CD4-positive, alpha-beta T cell treated with Interleukin-15 for 1 hour (primary cell): ENCODE measurements at places on chromosomes 3 and 15.

DNA sequence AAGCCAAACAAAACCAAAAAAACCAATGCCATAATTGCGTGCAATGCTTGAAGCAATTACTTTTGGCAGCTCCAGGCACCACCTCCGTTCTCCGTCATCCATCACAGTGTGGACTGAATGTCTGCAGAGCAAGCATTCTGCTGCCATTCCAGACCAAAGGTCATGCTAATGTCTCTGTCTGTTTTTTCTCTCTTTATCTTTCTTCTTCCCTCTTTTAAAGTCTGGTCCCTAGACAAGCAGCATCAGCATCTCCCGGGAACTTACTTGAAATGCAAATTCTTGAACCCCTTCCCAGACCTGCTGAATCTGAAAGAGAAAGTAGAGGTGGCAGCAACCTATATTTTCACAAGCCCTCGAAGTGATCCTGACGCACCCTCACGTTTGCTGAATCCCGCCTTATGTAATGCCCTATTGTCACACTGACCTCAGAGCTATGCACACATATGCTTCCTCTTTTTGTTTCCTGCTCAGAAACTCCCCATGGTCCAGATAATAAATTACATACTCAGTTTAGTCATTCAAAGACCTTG lies 297.3 kb upstream of the PROK2 start:
- peak; percentile 81 for DNase-seq

GRCh38 chr15:73873889-73874511 lies 636 bp downstream of the TBC1D21 start:
- DNase-seq, result no peak

DNA sequence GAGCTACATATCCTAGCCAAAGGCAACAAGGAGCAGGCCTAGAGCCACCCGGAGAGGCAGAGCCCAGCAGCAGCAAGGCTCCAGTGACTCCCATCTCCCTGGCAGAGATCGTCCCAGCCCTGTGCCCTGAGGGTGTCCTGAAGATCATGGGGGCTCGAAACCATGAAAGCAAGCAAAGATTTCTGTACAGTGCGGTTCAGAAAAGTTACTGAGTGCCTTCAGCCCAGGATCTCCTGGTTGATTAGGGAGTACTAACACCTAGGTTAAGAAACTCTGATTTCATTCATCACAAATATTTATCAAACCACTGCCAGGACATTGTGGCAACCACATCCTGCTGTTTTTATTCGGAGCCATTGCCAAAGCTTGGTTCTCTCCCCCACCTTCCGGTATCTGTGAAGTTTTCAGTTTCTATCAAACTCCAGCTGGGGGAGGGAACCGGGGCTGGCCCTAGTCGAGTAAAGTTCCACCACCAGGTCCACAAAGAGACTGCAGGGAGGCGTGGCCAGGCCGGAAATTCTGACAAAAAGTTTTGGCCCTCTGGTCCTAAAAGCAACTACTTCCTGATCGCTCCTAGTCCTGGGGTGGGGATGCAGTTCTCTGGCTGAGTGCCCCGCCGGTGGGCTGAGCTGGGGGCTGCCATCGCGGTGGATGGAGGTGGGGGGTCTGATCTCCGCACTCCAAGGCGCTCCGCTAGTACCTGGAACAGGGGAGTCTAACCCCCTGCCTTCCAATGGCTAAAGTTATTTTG lies 1.2 kb downstream of the RAB43 start:
- peak; percentile 91 for DNase-seq

- DNase-seq, result no peak
Observed at GRCh38 chr3:154285221-154285620, 39.1 kb downstream of the DHX36 start.

GRCh38 chr3:10523561-10523960 lies 18.2 kb upstream of the ATP2B2 start:
- no peak for DNase-seq

- no peak for DNase-seq
Observed at GRCh38 chr3:11167590-11167989, 13.3 kb downstream of the HRH1 start.

DNA sequence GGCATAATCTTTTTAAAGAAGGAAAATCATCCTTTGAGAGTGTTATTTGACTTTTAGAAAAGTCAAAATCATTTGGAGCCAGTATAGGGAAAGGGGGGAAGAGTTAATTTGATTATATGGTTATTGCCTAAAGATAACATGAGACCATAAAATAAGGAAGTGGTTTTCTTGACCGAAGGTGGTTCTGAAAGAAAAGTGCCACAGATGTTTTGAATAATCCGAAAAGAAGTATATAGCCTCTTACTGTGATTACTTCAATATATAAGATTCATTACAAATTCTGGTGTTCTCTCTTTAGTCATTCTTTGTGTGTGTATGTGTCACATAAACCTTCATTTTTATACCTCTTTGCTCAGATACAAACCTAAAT lies 1.1 kb downstream of the DNAJB11 start:
- DNase-seq, result no peak

DNA sequence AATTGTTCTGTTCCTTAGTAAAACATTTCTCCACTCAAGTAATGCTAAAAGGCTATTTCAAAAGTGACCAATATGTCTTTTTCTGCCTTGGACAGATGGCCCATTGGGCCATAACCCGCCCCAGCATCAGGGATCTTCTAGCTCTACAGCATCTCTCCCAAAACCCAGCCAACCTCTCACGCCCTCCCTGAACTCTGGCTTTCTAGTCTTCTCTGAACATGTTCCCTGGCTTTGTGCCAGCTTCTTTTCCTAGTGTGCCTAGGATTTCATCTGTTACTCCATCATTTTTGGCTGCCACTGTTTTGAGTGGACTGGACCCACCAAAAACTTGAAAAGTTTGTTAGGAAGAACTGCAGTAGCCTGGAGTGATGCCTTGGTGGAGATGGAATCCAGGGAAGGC lies 30.7 kb downstream of the TRPM1 start:
- no peak for DNase-seq

DNA sequence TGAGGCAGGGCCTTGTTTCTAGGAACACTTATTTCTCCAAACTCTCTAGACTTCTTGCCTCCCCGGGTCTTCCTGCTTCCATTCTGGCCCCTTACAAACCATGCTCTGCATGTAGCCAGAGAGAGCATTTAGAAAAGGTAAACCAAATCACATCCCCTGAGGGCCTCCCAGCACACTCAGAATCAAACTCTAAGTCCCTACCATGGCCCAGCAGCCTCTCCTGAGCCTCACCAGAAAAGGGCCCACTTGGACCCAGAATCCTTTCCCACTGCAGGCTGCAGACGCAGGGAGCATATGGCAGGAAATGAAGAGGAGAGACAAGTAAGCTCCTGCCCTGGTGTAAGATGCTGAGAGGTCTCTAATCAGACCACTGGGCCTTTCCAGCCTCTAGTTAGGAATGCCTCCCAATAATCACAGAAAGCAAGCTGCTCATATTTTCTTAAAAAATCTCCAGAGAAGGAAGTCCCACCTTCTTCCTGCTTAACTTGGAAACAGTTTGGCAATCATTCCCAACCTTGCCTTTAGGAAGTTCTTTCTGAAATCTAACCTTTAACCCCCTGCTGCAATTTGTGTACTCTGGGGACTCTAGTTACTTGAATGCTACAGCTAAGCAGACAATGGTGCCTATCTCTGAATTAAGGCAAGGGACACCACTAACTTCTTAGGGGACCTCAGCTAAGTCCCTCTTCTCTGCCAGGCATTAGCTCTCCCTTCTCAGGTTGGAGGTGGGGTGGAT lies 4.2 kb downstream of the AMOTL2 start:
- no peak for DNase-seq

- peak; percentile 77 for DNase-seq
Observed at GRCh38 chr3:129599607-129600006, 6.9 kb downstream of the PLXND1 start.

GRCh38 chr3:59401924-59402323 lies 352.1 kb upstream of the CFAP20DC start:
- no peak for DNase-seq

GRCh38 chr15:44066211-44066827 lies 128.8 kb downstream of the FRMD5 start:
- DNase-seq, result peak; percentile 38

DNA sequence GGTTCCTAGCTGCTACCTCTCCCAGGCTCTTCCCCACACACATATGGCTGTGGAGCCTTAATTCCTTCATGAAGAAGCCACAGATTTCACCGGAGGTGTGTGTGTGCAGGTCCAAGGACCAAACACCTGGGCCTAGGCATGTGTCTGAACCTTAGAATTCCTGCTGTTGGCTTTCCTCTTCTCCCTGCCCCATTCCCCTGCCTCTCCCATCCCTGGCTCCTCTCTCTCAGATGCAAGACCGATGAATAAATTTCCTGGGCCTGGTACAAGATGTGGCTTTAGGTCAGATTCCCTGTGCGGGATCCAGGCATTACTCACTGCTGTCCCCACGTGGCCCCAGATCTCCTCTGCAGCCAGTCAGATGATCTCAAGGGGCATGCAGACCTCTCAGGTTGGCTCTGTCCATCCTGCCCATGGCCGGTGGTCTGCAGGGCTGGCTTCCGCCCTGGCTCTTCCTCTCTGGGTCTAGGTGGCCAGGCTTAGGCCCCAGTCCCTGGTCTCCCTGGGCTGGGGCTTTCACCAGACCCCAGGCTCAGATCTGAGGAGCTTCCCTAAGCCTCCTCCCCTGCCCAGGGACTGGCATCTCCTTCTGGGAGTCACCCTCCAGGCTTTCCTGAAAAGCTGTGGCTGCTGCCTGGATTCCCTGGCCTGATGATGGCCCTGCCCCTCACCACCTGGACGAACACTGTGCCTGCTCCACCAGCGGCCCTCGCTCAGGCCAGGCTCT lies 20.5 kb downstream of the CCR9 start:
- no peak for DNase-seq

GRCh38 chr15:40072216-40072990 lies 33.4 kb upstream of the SRP14 start:
- no peak for DNase-seq

- DNase-seq, result no peak
Observed at GRCh38 chr3:116165641-116166040, 279.6 kb downstream of the LSAMP start.

DNA sequence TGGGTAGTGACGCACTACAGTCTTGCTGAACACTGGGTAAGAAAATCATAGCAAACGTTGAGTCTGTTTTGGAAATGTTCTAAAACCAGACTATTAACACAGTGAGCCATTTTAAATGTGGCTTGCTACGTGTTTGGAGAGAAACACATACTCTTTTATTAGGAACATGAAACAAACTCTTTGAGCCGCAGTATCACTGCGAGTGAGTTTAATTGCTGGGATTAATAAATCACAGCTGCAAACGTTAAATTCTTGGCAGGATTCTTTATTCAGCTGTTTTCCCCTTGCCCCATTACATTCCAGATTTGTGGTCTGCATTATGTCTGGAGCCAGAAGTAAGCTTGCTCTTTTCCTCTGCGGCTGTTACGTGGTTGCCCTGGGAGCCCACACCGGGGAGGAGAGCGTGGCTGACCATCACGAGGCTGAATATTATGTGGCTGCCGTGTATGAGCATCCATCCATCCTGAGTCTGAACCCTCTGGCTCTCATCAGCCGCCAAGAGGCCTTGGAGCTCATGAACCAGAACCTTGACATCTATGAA lies 33.6 kb downstream of the BTD start:
- no peak for DNase-seq

- no peak for DNase-seq
Observed at GRCh38 chr3:29168696-29169095, 112.2 kb upstream of the RBMS3 start.

DNA sequence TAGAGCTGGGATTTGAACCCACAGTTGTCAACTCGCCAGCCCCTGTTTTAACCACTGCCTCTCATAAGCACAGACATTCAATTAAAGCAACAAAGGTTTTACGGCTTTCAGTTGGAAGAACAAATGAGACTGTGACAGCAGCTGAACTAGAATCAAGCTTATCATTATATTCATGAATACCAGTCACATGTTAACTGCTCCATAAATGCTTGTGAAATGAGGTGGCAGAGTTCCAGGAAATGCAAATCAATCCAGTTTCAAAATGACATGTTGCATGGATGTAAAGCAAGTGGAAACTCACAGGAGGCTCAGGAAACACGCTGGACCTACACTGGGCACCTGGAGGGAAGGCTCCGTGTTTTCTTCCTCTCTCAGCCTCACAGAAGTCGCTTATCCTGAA lies 3.9 kb downstream of the GP5 start:
- DNase-seq, result no peak

DNA sequence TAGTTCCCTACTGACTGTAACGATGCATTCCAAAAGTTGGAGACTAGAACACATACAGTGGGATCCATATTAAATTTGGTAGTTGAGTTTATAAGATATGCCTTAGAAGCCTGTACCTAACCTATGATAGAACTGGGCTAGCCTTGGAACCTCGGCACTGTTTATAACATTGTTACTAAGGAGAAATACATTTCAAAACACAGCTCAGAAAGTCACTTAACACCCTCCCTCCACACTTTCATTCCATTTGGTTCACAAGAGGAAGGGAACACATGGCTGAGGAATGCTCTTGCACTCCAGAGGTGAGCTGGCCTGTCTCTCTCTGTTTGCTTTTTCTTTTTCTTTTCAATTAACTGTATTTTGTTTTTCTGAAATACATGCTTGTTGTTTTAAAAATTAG lies 48.7 kb upstream of the TSC22D2 start:
- DNase-seq, result no peak

- no peak for DNase-seq
Observed at GRCh38 chr15:88986949-88987590, 73.9 kb upstream of the MFGE8 start.

DNA sequence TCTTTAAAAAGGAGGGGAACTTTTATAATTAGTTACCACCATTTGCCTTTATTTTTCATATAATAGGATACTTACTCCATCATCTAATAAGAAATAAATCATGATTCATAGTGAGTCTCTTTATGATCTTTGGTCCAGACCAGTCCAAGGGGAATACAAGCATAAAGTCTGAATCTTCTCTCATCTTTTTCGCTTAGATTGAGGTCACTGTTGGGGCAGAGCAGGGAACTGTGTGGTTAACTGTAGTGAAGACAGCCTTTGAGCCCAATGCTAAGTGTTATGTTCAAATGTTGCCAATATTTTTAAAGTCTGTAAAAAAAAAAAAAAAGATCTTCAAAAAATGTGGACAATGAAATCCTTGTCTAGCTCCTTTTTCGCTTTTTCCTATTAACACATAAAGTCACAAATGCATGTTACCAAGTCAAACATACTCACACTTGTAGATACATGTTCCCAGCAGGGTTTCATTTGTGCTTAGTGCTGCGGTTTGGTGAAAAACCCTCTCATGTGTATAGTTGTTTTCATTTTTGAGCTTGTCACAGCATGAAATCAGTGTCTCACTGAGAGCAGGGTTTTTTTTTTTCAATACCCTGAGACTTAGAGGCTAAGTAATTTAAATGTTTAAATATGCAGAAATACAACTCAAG lies 72.1 kb downstream of the EPHA3 start:
- DNase-seq, result no peak

- DNase-seq, result no peak
Observed at GRCh38 chr3:127744253-127744815, 71.6 kb downstream of the ABTB1 start.

- DNase-seq, result peak; percentile 60
Observed at GRCh38 chr3:149808209-149808829, 4.7 kb upstream of the RNF13 start.

- DNase-seq, result no peak
Observed at GRCh38 chr3:115186351-115187148, 39.5 kb upstream of the ZBTB20 start.

GRCh38 chr15:27601239-27601960 lies 497.7 kb downstream of the OCA2 start:
- no peak for DNase-seq
